Suprapubic skin (tissue), 4 donors: ENCODE measurements at places on chromosomes 13 and 19. TPM values are rescaled to one million over a fixed set of nuclear protein-coding genes. Genes with fewer than 3 reads are reported as not detected.

DNA sequence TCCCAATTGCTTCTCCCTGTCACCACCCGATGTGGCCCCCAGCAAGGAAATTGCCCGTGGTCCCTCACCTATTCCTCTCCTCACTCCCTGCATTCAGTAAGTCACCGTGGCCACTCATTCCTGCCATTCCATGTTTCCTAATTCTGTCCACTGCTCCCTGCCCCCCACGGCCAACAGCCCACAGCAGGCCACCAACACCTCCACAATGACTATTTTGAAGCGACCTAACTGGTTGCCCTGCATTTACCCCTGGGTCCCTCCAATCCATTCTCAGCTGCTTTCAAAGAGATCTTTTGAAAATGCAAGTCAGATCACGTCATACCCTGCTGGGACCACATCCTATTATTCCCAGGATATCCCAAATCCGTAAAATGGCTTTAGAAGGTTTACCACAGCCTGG lies 210.4 kb downstream of the DCLK1 start:
- DNase-seq, result no peak
- peaks cover 5% of the 10 kb centered on the region for H3K4me1 ChIP-seq
- no peaks in the 10 kb centered on the region for H3K27me3 ChIP-seq
- H3K27ac ChIP-seq, result no peak overlapping the region
- no peaks in the 10 kb centered on the region for H3K36me3 ChIP-seq
- H3K4me3 ChIP-seq, result no peak overlapping the region

- H3K36me3 ChIP-seq, result no peaks in the 10 kb centered on the region
- H3K27ac ChIP-seq, result peak overlapping the region; percentile 77
- DNase-seq, result no peak
- no peaks in the 10 kb centered on the region for H3K27me3 ChIP-seq
- peaks cover 37% of the 10 kb centered on the region for H3K4me1 ChIP-seq
- H3K4me3 ChIP-seq, result peak overlapping the region; percentile 22
Observed at GRCh38 chr19:52142001-52142595, 2.4 kb upstream of the ZNF616 start.

DNA sequence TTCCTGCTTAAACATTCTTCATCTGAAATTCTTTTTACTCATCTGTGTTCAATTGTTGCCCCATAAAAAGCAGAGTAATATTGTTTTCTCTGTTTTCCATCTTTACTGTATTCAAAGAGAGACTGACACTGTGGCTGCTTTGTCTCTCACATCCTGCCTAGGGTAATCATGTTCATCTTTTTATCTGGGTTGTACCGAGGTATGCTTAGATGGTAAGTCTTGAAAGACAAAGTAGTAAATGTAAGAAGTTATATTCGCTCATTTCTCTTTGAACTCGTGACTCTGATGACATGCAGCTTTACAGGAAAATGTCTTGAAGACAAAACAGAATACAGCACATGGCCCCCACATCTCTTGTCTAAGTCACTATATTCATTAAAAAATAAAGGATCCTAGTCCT lies 20.0 kb upstream of the CYSLTR2 start:
- H3K27ac ChIP-seq, result no peak overlapping the region
- H3K27me3 ChIP-seq, result no peaks in the 10 kb centered on the region
- no peaks in the 10 kb centered on the region for H3K4me1 ChIP-seq
- no peak overlapping the region for H3K4me3 ChIP-seq
- no peak for DNase-seq
- no peaks in the 10 kb centered on the region for H3K36me3 ChIP-seq

ZSCAN18 gene
- total RNA-seq, result 47.2 TPM

LYPD5 gene
- total RNA-seq, result 48.5 TPM

GRCh38 chr13:53017433-53017970 lies 11.1 kb upstream of the OLFM4 start:
- no peak overlapping the region for H3K4me3 ChIP-seq
- H3K27ac ChIP-seq, result no peak overlapping the region
- H3K36me3 ChIP-seq, result no peaks in the 10 kb centered on the region
- no peaks in the 10 kb centered on the region for H3K27me3 ChIP-seq
- H3K4me1 ChIP-seq, result no peaks in the 10 kb centered on the region

GRCh38 chr13:44049081-44049945 lies 169.6 kb downstream of the LACC1 start:
- no peak overlapping the region for H3K4me3 ChIP-seq
- H3K4me1 ChIP-seq, result no peaks in the 10 kb centered on the region
- H3K27me3 ChIP-seq, result peaks cover 5% of the 10 kb centered on the region
- no peaks in the 10 kb centered on the region for H3K36me3 ChIP-seq
- no peak overlapping the region for H3K27ac ChIP-seq

LRRC63 gene
- total RNA-seq, result not detected

DNA sequence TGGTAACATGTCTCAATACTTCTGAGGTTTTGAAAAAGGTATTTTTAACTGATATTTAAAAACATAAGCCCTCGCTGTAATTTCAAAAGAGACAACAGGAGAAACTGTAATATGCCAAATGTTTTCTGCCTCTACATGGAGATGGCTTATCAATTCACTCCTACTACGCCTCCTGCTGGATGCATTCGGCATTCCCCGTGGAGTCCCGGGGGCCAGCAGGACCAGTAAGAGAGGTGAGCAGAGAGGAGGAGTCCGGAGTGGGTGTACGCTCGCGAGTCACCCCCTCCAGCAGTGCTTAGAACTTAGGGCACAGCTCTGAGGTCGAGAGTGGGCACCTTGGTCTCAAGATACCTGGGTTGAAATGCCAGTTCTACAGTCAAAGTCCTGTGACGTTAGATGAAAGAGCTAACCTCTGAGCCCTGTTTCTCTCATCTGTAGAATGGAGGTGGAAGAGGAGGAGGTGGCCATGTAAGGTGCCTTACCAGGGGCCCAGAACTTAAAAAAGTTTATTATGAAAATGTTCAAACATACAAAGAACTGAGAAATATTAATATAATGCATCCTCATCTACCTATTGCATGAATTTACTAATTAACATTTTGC lies 110.2 kb downstream of the STK24 start:
- peaks cover 17% of the 10 kb centered on the region for H3K4me1 ChIP-seq
- H3K36me3 ChIP-seq, result peaks cover 83% of the 10 kb centered on the region
- no peak overlapping the region for H3K27ac ChIP-seq
- DNase-seq, result peak; percentile 76
- no peaks in the 10 kb centered on the region for H3K27me3 ChIP-seq
- H3K4me3 ChIP-seq, result no peak overlapping the region

DNA sequence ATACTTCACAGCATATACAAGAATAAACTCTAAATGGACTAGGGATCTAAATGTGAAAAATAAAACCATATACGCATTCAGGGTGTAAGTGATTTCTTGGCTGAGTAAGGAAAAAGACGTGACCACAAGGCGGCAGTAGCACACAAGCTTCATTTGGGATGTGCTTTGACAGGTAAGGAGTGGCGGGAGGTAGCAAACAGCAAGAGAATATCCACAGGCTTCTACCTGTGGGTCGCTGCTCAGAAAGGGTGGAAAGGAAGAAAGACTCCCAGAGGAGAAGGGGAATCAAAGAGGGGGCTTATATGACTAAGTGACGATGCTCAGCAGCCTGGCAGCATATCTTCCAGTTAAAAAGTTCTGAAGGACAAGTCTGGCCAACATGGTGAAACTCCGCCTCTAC lies 2.5 kb upstream of the ZNF121 start:
- no peak overlapping the region for H3K4me3 ChIP-seq
- no peaks in the 10 kb centered on the region for H3K36me3 ChIP-seq
- DNase-seq, result peak; percentile 62
- peaks cover 11% of the 10 kb centered on the region for H3K4me1 ChIP-seq

DNA sequence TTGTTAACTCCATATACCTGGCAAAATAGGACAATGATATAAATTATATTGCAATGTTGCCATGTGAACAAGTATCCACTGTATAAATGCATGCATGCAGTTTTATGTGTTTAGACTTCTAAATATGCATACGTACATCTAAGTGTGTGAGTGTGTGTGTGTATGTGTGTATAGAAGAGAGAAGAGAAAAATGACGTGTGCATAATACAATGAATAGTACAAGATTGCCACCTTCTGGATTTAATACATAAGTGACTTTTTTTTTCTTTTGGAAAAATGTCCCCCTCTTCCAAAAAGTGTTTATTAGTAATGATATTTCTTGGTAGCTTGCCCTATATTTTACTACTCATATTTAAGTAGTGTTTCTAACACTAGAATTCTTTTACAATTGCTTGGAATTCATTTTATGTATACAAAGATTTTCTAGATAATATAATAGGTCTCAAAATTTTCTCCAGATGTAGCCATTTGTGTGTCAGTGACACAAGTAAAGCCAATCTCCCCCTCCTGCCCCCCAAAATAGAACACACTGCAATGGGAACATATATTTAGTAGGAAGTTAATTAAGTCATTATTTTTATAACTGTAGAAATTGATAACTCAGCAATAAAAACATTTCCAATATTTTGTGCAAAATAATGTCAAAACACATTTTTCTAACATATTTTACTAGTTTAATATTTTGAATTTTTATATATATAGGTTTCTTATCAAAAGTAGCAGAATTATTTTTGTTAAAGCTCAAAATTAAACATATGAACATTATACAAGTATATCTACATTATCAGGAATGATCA lies 783.3 kb upstream of the ATXN8OS start:
- no peaks in the 10 kb centered on the region for H3K27me3 ChIP-seq
- no peaks in the 10 kb centered on the region for H3K36me3 ChIP-seq
- no peak overlapping the region for H3K4me3 ChIP-seq
- no peaks in the 10 kb centered on the region for H3K4me1 ChIP-seq

DNA sequence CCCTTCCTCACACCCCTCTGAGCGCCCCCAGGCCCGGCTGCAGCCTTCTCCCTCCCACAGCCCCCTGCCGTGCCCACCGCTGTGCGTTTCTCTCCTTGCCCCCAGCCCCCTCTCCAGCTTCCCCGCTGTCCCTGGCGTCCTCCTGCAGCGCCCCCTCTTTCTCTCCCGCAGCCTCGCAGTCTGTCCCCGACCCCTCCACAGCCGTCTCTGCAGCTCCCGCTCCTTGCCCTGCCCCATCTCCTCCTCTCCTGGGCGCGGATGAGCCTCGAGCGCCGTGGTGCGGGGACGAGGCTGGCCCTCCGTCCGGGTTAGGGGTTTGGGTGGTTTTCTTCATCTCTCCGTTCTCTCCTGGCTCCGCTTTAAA lies 1.1 kb downstream of the KMT5C start:
- peaks cover 25% of the 10 kb centered on the region for H3K36me3 ChIP-seq
- H3K4me1 ChIP-seq, result peaks cover 37% of the 10 kb centered on the region
- H3K27me3 ChIP-seq, result no peaks in the 10 kb centered on the region
- H3K4me3 ChIP-seq, result peak overlapping the region; percentile 89
- no peak overlapping the region for H3K27ac ChIP-seq

- H3K27me3 ChIP-seq, result no peaks in the 10 kb centered on the region
- no peak overlapping the region for H3K4me3 ChIP-seq
- no peaks in the 10 kb centered on the region for H3K4me1 ChIP-seq
- H3K27ac ChIP-seq, result no peak overlapping the region
- H3K36me3 ChIP-seq, result no peaks in the 10 kb centered on the region
Observed at GRCh38 chr13:43551897-43552456, 234.8 kb downstream of the ENOX1 start.

DNA sequence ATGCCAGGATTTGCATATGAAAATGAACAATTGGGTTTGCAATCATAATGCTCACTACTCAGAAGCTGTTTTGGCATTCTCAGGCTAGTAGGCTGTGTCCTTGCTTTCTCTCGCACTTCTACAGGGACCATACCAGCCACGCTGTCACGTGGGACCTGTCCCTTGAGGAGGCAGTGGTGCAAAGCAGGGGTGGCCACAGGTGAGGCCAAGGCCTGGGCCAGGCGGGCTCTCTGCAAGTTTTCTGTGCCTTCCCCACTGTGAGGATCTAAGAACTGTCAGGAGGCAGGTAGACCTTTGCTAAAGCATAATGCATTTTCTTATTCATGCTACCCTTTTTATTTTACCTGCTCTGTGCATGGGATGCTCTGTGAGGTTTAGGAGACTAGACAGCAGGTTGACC lies 89.4 kb upstream of the IRS2 start:
- H3K36me3 ChIP-seq, result no peaks in the 10 kb centered on the region
- no peaks in the 10 kb centered on the region for H3K4me1 ChIP-seq
- DNase-seq, result no peak
- peaks cover 3% of the 10 kb centered on the region for H3K27me3 ChIP-seq
- H3K4me3 ChIP-seq, result no peak overlapping the region

- peak; percentile 85 for DNase-seq
- no peak overlapping the region for H3K27ac ChIP-seq
- H3K27me3 ChIP-seq, result peaks cover 15% of the 10 kb centered on the region
- no peak overlapping the region for H3K4me3 ChIP-seq
Observed at GRCh38 chr19:3710265-3710812, 2.2 kb downstream of the TJP3 start.

DNA sequence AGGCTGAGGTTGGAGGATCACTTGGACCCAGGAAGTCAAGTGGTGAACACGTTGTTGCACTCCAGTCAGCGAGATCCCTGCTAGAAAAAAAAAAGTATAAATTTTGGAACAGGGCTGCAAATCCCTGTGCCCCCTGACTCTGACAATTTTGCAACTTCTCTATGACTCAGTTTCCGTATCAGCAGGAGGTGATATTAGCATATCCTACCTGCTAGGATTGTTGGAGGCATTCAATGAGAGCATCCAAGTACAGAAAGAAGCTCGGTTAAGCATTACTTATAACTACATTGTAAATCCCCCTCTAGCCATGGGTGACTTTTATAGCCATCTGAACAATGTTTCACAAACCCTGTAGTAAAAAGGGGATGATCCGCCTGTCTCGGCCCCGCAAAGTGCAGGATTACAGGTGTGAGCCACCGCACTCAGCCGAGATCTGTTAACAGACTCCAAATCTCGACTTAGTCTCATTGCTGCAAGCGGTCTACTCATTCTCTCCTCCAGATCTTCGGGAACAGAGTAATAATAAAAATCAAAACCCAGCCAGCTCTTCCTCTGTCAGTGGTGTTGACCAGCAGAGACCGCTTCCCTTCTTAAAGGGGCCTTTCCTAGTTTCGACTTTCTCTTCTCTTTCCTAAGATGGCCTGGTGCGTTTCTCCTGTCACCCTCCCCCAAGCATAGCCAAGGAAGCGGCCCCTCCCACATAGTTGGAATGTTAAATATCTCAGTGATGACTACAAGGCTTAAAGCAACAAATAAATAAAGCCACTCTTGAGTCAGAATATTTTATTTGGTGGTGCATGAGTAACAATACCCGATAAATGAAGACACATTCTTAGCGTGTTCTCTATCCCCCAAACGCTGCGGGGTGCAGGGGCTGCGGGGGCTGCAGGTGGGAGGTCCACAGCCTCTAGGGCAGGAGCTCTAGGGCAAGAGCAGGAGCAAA lies 10.3 kb upstream of the BICRA start:
- H3K4me1 ChIP-seq, result peaks cover 28% of the 10 kb centered on the region
- H3K27ac ChIP-seq, result peak overlapping the region; percentile 90
- H3K4me3 ChIP-seq, result peak overlapping the region; percentile 58
- H3K36me3 ChIP-seq, result no peaks in the 10 kb centered on the region

DNA sequence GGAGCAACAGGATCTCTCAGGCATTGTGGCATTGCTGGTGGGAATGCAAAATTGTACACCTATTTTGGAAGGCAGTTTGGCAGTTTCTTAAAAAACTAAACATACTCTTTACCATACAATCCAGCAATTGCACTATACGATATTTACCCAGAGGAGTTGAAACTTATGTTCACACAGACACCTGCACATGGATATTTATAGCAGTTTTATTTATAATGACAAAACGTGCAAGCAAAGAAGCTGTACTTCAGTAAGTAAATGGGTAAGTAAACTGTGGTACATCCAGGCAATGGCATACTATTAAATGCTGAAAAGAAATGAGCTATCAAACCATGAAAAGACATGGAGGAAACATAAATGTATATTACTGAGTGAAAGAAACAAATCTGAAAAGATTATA lies 71.6 kb upstream of the UBAC2 start:
- DNase-seq, result no peak
- H3K4me3 ChIP-seq, result no peak overlapping the region
